ENCODE measurements at places on chromosomes 1 and 21. TPM values are rescaled to one million over a fixed set of nuclear protein-coding genes. Genes with fewer than 3 reads are reported as not detected.

DNA sequence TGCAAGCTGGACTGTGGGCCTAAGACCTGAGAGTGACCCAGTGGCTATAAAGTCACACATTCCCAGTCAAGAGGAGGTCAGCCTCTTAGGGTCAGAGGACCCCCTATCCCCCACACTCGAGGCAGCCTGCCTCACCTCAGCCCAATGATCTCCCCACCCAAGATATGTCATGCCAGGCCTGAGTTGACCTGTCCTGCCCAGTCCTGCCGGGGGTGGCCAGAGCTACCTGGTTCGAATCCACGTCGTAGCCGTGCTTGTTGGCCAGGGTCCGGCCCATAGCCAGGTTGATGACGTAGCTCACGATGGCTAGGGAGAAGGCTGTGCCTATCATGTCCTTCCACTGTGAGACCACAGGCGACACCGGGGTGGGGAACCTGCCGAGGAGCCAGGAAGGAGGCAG, 15.6 kb downstream of the SLC26A9 start:
- DNase-seq: no peak

Gene CHRM3
- total RNA-seq: 3.4 TPM

GRCh38 chr1:84264961-84265360, 36.5 kb upstream of the SAMD13 start:
- DNase-seq: no peak

- DNase-seq: peak; percentile 82
Observed at GRCh38 chr1:246608616-246609376, 42.5 kb downstream of the CNST start.

- no peak for DNase-seq
Observed at GRCh38 chr1:81804312-81804711, 3.6 kb downstream of the ADGRL2 start.

DNA sequence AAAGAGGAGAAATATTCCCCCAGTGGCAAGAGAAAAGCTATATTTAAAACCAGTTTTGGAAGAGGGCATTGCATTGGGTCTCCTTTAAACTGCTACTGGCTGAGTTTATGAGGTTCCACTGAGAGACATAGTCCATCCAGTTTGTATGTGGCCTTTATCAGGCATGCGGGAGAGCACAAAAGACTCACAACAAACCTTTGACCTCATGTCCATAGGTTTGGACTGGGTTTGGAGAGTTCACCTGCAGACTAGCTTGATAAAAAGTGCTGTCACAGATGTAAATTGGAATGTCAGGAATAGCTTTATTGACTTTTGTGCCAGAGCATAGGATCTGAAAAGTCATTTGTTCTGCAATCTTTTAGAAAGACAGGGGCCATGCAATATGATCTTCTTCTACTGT, 131.0 kb upstream of the NRIP1 start:
- no peak for DNase-seq

Gene ECM1
- total RNA-seq: 27.5 TPM

Gene CCDC27
- total RNA-seq: not detected

DNA sequence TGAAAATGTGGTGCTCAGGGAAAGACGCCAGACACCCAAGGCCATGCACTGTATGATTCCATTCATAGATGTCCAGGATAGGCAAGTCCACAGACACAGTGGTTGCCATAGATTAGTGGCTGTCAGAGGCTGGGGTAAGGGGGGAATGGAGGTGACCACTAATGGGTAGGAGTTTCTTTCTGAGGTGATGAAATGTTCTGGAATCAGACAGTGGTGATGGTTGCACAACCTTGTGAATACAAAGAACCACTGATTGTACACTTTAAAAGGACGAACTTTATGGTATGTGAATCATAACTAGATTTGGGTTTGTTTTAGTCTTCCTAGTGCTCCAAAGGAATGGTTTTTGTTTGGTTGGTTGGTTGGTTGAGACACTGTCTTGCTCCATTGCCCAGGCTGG, 51.7 kb downstream of the PRAMEF20 start:
- no peak for DNase-seq

GRCh38 chr1:175129182-175129581, 61.5 kb downstream of the TNN start:
- DNase-seq: peak; percentile 57

Gene OR6F1
- not detected for total RNA-seq

DNA sequence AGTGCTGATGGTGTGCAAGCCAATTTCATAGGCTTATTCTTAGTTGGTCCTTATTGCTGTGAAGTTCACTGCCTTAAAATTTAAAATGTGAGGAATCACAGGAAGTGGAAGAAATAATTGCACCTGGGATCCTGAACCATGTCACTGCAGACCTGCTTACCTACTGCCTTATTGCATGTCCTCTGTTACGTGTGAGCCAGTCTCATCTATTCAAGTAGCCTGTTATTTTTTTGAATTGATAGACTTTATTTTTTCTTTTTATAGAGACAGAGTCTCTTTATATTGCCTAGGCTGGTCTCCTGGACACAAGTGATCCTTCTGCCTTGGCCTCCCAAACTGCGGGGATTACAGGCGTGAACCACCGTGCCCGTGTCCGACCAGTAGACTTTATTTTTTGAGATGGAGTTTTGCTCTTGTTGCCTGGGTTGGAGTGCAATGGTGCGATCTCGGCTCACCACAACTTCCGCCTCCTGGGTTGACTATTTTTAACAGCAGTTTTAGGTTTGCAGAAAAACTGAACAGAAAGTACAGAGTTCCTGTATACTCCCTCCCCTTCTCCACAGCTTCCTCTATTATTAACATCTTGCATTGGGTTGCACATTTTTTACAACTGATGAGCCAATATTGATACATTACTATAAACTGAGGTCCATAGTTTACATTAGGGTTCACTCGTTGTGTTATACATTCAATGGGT, 14.0 kb upstream of the DISC1 start:
- DNase-seq: no peak

DNA sequence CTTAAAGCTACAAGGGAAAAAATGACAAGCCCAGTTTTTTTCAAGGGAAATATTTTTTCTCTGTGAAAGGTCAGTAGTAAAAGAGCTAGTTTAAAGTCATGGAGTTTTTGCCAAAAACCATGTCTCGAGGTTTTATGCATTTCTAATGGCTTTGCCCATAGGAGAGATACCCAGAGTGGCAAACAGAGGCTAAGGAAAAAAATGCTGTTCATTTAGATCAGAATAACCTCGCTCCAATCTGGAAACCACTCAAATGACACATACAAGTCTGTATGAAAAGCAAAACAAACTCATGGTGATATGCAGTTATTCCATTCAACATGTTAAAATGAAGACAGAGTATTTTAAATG, 36.9 kb upstream of the EDEM3 start:
- DNase-seq: no peak

- DNase-seq: no peak
Observed at GRCh38 chr1:47184090-47184821, 5.6 kb downstream of the PDZK1IP1 start.

GRCh38 chr1:197269053-197269452, 1.0 kb downstream of the CRB1 start:
- DNase-seq: no peak
